ENCODE measurements at places on chromosomes 1 and 21.

- DNase-seq: no peak
Measured at GRCh38 chr1:88549536-88549935, 134.5 kb upstream of the PKN2 start.

GRCh38 chr1:109270623-109271317, 12.2 kb downstream of the PSRC1 start:
- no peak for DNase-seq

GRCh38 chr1:154352581-154353459, 27.5 kb downstream of the ATP8B2 start:
- DNase-seq: peak; percentile 45

DNA sequence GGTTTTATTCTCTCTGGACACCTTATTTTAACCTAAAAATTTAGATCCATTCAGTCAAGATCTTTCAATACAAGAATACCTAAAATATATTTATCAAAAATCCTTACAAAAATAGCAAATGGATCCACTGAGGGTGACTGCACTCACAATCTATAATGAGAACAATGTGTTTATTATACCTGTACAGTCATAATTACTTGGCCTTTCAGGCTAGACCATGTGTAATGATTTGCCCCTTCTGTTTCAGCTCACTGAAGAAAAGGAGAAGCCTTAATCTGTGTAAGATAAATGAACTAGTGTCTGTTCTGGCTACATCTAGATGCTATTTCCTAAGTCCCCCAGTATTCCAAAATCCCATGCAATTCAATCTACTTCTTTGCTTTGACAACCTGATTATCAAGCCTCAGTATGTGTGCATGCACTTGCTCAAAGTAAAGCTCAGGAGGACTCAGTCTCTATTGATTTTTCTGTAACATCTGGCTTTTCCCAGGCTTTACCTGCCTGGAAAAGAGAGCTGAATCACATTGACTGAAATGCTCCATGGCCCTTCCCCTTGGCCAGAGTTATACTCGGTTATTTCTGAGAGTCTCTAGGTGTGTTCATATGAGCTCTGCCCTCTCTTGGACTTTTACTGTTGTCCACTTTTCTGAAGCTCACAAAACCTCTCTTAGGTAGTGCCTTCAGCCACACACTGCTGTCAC, 27.6 kb downstream of the CRP start:
- no peak for DNase-seq

DNA sequence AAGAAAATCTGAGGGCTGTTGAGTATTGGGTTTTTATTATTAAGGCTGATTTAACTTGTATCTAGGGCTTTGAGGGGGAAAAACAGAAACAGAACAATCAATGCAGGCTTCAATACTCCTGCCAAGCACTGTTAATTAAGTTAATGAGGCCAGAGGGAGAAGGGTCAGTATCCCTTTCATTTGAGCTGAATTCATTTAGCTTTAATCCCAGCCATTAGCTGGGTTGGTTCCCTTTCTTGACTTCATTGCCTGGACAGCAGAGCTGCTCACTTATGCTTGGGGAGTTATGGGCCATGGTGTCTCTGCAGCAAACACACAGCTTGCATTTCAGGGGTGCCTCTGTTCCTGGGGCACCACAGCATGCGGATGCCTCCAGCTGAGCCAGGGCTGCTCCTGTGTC, 16.3 kb downstream of the TLR5 start:
- DNase-seq: no peak

DNA sequence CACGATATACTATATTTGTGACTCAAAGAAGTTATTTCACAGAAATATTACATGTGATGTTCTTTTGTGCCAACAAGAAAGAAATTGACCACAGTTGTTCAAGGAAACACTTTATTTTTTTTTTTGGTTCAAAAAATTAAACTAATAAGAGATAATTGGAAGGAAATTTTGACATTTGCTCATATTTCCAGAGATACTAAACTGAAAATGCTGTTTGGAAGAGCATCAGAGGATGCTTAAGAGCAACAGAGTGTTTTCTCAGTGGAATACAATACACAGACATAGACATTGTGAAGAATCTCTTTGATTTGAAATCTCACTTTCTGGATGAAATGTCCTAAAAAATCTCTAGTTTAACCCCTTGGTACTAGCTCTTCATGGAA, 760.4 kb upstream of the CXADR start:
- DNase-seq: no peak

DNA sequence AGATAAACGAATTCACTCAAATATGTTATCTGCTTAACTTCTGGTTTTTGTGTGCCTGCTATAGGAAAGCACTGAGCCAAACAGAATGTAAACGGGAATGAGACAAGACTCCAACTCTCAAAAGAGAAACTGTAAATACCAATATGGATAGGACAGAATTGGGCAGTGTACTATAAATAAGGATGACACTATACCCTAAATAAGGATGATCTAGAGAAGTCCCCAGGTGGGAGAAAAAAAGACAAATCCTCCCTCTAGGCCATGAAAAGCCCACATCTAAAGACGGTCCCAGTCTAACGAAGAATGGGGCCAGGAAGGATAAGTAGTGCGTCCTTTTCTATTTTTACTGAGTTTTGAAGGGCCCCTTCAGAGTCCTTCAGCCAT, 1.5 kb upstream of the GABPB2 start:
- DNase-seq: no peak

DNA sequence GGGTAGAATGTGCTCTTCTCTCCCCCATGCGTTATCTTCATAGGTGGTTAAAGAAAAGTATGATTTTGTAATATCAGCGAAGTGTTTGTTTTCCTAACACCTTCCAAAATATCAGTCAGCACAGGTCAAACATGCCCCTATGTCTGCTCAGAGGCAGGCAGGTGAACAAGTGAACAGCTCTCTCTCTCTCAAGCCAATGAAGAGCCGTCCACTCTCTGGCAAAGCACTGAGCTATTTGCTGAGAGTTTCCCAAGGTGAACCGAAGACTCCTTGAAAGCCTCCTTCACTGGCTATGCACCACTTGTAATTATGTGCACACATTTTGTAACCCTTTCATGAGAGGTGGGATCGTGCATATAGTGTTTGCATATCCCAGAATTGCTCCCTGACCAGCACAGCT, 47.7 kb downstream of the ST6GALNAC3 start:
- DNase-seq: no peak

GRCh38 chr1:244444854-244445253, 6.9 kb downstream of the ADSS2 start:
- no peak for DNase-seq

DNA sequence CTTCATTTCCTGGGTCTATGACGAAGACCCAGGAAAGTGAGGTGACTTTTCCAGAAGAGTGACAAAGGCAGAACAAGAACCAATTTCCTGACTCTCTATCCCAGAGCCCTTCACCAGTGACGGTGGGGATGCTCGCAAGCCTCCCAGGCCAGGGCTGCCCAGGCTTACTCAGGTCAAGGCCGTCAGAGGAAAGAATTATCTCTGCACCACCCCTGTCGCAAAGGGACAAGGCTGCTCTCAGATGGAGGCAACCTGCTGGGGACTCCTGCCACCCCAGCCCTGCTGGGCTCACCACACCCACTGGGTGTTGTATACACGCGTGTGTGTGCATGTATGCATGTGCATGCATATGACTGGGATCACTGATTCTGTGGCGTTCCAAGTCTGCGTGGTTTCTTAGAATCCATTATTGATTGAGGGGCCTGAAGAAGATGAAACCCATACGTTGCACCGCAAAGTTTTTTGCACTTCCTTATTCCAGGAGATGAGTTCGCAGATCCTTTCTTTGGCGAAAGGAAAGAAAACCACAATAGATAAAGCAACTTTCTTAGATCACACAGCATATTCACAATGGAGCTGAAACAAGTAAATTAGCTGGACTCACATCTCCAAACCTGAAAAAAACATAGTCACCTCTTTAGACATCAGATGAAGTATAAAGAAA, 255.8 kb downstream of the RHOU start:
- no peak for DNase-seq

DNA sequence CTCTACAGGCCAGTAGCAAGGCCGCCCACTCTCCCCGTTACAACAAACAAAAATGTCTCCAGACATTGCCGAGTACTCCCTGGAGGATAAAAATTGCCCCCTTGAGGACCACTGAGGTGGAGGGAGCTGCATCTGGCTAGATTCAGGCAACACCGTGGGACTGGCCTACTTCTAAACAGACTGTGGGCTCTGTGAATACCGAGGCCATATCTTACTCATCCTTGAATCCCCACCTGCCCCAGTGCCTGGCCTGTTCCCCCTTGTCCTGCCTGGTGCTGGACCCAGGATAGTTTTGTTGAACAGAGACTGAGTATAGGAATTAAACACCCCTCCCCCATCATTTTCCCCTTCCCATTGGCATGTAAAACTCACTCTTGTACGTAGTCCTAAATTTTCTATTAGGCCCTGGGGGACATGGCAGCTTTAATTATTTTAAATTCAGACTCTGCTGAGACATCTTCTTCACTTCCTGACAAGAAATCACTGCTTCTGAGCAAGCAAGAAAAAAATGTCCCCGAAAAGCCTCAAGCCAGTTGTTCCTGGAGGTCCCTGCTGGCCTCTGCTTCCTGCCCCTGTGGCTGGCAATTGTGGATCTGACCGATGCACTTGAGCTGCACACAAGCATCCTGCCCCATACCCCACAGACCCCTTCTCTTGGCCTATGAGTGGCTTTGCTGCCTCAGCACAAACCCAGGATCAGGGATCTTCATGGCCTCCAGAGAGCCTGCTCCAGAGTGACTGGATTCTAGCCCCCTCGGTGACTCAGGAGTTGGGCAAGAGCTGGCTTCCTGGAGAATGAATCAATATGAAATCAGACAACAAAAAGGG, 111.0 kb downstream of the ACTL8 start:
- no peak for DNase-seq

DNA sequence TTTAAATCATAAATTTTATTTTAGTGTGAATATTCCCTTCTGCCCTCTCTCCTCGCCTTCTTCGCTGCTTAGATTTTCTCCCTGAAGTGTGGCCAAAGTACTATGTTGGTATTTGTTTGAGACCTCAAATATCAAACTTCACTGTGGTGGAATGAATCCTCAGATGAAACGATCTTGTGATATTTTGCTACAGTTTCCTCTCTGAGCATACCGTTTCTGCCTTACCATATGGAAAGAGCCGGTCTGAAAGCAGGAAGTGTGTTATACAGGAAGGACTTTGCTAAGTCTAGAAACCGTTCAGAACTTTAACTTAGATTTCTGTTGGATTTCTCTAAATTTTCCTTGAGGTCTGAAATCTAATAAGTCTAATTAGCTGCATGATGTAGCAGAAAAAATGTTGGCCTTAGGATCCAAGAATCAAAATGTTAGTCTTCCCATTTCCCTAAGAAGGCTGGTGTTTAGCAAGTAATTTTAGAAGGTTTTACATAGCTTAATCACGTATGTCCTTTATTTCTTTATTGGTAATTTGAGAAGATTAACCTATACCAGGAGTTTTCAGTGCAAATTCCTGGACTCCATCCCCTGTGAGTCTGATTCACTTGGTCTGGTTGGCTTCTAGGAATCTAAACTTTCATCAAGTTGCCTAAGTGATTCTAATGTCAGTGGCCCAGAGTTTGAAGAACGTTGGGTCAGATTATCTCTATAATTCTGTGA, 30.7 kb downstream of the SDCCAG8 start:
- no peak for DNase-seq

DNA sequence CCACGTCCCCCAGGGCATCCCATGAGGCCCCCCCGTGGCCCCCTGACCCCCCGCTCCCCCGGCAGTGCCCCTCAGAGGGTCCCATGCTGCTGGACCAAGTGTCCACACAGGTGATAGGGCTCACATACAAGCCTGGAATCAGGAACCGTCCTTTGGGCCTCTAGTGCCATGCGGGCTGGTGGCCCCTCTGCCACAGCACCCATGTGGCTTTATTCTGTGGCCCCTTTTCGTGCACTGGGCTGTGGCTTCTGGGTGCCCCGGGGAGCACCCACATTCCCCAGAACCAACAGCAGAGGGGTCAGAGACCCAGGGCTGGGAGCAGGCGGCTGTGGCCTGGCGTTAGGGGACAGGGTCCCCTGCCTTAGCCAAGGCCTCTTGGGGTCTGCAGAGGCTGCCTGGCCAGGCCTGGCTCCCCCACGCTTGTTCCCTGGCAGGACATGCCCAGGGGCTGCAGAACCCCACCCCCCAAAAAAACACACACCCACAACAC, 31.7 kb downstream of the SLC19A1 start:
- DNase-seq: no peak

- DNase-seq: no peak
Measured at GRCh38 chr1:31524186-31524901, 52.0 kb upstream of the TINAGL1 start.

DNA sequence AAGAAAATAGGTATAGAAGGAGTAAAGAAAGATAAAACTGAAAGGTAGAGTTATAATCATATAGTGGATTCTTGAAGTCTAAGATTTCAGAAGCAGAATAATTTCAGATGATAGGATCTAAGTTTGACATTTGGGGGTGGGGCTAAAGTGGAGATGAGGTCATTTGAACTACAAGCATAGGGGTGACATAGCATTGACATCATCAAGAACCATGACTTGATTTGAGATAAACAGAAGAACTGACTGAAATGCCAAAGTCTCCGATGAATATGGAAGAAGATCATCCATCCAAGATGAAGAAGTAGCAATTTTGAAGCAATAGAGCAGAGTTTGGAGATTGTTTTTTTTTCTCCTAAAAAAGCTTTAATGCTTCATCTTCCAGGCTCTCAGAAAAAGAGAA, 122.3 kb downstream of the MACF1 start:
- no peak for DNase-seq

DNA sequence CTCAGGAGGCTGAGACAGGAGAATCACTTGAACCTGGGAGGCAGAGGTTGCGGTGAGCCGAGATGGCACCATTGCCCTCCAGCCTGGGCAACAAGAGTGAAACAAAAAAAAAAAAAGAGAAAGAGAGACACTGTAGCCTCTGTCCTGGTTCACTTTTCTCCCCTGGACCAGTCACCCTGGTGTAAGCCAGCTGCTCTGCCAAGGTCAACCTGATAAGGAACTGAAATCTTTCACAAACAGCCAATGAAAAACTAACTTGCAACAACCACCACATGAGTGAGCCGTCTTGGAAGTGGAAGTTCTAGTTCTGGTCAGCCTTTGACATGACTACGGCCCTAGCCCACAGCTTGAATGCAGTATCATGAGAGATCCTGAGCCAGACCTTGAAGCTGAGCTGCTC, 36.8 kb upstream of the CXADR start:
- DNase-seq: no peak

GRCh38 chr1:93275634-93276295, 69.9 kb upstream of the DR1 start:
- no peak for DNase-seq

- DNase-seq: no peak
Measured at GRCh38 chr1:118077331-118078045, 107.5 kb downstream of the SPAG17 start.

- DNase-seq: no peak
Measured at GRCh38 chr21:38649120-38649519, 150.8 kb upstream of the ERG start.

DNA sequence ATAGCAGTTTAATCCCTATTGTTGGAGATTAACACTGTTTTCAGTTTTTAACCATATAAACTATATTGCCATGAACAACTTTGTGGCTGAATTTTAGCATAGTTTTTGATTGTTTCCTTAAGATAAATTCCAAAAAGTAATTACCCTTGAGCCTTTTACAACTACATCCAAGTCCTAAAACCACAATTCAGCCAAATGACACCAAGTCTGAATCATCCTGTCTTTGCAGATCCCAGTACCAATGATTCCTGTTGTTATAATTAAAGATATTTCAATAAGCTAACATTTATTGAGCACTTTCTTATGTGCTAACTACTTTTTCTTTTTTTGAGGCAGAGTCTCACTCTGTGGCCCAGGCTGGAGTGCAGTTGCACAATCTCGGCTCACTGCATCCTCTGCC, 35.6 kb downstream of the IL23R start:
- DNase-seq: no peak

GRCh38 chr1:180791806-180792205, 120.9 kb upstream of the KIAA1614 start:
- no peak for DNase-seq
